SK-N-DZ (cell line): ENCODE measurements at places on chromosomes 7 and 10.

GRCh38 chr10:108852211-108852610, 1071.1 kb downstream of the XPNPEP1 start:
- DNase-seq = no peak

DNA sequence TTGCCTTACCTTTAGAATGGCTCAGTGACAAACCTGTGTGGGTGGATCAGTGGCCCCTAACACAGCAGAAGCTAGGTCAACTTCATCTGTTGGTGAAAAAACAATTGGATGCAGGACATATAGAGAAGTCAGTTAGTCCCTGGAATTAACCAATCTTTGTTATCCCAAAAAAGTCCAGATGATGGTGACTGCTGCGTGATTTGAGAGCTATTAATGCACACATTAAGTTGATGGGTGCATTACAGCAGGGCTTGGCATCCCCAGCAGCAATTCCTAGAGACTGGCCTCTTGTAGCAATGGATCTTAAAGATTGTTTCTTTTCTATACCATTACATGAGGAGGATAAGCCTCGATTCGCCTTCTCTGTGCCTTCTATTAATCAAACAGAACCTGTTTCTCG, 33.3 kb downstream of the OR13A1 start:
- DNase-seq = no peak

DNA sequence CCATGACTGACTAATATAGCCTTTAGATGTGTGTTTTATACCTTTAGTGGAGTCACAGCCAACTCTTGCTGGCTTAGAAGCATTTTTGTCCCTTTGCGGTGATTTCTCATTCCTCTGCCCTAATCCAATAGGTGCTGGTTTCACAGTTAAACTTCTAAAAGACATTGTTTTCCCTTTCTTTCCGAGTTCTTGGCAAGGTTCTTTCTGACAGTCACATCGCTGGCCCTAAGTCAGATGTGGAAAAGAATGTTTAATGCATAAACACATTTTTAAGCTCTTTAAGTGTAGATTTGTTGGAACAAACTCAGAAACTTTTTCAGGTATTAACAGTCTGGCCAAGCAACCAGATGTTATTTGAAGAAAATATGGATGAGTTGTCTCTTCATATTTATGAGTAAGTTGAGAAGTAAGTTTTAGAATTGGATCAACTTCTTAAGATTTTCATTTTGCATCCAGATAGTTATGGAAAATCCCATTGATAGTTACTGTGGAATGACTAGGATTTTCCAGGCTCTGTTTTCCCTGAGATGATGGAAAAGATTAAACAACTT, 4.1 kb downstream of the EPDR1 start:
- DNase-seq = no peak

DNA sequence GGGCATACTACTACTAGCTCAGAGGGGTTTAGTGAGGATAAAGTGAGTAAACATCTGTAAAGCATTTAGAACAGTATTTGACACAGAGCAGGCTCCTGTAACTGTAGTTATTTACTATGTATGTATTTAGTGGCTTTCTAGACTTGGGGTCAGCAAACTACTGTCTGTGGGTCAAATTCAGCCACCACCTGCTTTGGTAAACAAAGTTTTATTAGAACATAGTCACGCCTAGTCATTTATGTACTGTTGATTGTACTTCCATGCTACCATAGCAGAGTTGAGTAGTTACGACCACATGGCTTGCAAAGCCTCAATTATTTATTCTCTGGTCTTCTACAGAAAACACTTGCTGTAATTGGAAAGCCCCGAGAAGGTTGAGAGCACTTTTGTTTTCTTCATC, 248.5 kb upstream of the PLPP4 start:
- no peak for DNase-seq

DNA sequence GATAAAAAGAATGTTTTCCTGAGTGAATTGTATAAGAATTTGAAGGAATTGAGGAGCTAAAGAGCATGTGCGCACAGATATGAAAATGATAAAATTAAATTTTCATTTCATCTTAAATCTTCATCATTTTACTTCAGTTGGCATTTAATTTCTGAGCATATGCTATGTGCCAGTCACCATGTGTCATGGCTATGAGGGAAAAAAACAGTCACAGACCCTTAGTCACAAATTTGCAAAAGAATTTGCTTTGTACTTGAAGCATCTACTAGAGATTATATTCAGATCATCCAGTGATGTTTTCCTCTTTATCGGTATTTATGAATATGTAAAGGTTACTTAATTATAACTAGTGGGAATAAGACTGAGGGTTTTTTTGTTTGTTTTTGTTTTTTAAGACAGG, 29.8 kb downstream of the VCL start:
- DNase-seq = no peak

GRCh38 chr7:134414109-134414508, 44.8 kb downstream of the AKR1B1 start:
- DNase-seq = no peak

DNA sequence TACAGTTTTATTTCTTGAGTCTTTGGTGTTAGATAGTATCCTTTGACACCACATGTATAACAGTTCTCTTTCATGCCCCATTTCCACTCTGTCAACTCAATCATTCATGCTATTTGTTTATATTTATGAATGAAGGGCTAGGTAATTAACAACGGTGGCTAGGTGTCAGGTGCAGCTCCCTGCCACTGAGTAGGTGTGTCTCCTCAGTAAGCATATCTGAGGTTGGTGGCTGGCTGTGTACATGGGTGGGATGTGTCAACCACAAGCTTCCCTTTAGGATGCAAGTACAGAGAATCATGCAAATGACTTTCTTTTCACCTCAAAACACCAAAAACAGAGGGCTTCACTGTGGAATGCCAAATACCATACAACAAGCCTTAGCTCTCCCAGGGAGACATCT, 83.4 kb downstream of the ZNF365 start:
- no peak for DNase-seq

GRCh38 chr7:22718911-22719420, 8.0 kb upstream of the IL6 start:
- no peak for DNase-seq
